ENCODE measurements at places on chromosomes 4 and X.
A peak's percentile ranks its signal among the peaks of the same experiment; 100 is the strongest.

DNA sequence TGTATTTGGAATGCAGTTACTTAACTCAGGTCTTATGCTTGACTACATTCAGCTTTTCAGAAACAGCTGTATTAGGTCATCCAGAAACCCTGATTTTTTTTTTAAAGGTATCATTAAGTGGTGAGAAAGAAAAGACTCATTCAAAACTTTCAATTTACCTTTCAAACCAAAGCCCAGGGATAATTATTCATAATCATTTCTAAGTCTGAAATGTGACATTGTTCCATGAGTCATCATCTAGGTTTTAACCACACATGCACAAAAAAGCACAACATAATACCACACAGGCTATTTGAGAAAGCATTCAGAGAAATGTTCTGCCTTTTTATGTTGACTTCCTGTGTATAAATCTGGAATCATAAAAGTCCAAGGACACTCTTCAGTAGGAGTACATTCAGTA lies 288.2 kb downstream of the IL1RAPL2 start:
- DNase-seq = no peak

DNA sequence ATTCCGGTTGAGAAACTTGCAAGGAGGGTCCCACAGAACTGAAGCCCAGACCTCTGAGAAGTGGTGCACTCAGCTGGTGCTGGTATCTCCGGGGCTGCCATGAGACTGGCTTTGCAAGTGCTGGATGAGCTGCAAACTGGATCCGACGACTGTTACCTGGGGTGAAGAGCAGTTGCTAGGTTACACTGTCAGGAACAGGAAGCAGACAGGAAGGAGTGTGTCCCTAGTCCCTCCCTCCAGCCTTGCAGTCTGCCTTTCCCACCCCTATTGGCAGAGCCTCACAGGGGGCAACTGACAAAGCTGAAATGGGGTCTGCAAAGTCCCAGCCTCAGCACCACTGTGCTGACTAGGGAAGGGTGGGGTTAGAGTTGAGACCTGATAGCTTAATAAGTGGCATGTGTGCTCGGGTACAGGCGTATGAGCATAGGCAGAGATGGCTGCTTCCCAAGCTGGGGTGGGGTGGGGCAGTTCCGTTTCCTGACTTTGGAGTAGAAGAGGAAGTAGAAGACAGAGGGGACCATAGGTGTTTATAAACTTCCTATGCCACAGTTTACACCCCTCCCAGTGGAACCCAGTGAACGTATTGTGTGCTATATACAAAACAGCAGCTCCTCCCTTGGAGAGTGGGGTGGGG lies 18.0 kb downstream of the PPEF1 start:
- no peak for DNase-seq

DNA sequence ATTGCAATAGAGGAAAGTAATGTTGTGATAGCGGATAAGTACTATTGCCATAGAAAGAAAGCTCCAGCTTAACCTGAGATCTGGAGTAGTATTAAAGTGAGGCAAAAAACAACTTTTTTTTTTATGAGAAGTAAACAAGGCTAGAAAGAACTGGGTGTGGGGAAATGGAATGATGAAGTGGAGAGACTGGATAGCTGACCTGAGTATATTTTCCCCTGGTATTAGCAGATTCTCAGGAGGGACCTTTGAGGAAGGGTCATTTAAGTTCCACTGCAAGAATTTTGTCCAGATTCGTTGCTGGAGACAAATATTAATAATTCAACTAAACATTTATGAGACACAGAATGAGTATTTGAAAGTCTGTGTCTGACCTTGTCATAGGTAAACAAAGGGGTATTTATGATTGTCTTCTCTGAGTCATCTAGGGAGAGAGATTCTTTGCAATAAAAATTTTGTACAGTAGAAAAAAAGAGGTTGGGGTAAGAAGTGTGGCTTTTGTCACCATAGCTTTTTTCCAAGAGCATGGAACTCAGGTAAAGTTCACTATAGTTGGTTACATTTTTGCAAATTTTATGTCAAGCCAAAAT lies 2095.9 kb downstream of the ARAP2 start:
- DNase-seq = peak; percentile 62

GRCh38 chr4:2745981-2746806 lies 9.9 kb downstream of the TNIP2 start:
- DNase-seq = peak; percentile 90

DNA sequence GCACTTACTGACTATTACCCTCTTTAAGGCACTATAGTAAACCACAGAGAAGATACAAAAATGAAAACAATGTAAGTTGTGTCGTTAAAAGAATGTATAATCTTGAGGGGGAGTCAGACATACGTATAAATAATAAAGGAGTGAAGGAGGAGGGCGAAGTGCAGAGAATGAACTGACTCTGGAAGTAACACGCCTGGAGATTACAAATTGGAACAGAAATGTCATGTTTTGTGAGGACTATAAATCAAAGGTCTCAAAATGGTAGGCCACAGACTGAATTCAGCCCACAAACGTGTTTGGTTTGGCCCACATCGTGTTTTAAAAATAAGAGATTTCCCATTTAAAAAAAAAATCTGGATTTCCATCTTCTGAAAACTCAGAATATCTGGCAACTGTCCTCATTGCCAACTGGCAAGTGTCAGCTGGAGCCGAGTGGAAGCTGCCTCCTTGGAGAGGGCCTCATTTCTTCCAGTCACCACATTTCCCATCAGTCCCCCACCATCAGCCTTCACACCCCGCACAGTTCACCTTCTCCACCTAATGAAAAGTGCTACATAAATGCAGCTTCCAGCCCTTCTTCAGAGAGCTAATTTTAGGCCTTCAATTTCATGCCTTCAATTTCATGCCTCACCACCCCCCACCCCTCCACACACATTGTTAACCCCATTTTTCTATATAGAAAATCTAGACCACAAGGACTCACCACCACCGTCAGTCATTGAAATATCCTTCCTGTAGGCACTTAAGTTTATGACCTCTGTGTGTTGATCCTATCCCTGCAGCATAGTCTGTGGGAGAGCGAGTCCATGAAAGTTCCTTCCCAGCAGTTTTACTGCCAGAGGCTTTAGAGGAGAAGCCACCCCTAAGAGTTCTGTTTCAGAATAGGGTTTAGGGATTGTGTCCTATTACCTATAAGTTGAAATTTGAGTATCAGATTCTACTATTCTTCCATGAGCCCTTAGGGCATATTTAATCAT lies 32.0 kb upstream of the COL25A1 start:
- no peak for DNase-seq

DNA sequence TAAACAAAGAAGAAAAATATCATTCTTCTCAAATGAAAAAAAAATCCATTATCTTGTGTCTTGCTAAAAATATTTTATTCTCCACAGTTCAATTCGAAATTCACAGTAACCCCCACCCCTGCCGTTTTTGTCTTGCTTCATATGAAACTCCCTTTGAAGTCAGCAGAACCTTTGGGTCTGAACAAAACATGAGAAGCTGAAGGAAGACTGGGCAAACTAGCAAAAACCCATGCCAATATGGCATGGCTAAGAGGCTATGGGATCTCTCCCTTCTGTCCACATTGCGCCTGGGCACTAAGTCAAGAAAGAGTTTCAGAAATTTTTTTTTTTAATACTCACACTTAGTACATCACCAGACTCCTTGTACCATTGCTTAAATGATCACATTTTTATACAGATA lies 136.0 kb upstream of the SMIM31 start:
- no peak for DNase-seq

DNA sequence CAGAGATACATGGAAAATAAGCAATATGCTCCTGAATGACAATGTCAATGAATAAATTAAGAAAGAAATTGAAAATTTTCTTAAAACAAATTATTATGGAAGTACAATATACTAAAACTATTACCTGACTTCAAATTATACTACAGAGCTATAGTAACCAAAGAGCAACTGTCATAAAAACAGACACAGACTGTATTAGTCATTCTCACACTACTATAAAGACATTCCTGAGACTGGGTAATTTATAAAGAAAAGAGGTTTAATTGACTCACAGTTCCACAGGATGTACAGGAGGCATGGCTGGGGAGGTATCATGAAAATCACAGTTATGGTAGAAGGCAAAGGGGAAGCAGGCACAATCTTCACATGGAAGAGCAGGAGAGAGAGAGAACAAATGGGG lies 60.0 kb upstream of the CYSLTR1 start:
- DNase-seq = no peak

GRCh38 chr4:122810669-122811068 lies 16.0 kb upstream of the FGF2 start:
- DNase-seq = no peak

- peak; percentile 28 for DNase-seq
Observed at GRCh38 chr4:109072595-109072994, 229.9 kb downstream of the COL25A1 start.

GRCh38 chrX:39677585-39677977 lies 420.2 kb downstream of the BCOR start:
- no peak for DNase-seq

GRCh38 chr4:185862340-185862739 lies 50.3 kb upstream of the SORBS2 start:
- DNase-seq = no peak

DNA sequence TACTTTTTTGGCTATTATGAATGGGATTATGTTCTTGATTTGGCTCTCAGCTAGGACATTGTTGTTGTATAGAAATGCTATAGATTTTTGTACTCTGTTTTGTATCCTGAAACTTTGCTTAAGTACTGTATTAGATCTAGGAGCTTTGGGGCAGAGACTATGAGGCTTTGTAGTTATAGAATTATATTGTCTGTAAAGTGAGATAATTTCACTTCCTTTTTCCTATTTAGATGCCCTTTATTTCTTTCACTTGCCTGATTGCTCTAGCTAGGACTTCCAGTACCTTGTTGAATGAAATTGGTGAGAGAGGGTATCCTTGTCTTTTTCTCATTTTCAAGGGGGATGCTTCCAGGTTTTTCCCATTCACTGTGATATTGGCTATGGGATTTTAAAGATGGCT lies 28.1 kb downstream of the ADAM29 start:
- no peak for DNase-seq

DNA sequence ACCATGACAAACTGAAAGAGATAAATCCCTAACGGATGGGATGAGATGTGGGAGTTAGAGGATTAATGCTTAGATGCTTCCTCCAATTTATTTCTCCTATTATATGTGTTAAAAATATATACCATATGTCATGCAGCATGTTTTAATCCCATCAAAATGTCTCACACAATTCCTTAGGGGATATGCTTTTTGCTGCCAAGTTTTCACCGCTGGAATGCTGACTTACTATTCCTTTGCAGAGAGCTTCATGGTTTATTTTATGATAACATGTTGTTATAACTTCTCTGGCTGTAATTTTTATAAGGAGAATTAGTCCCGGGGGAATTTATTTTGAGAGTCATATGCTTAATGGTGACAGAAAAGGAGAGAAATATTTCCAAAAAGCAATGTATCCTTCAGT lies 670.3 kb downstream of the IL1RAPL1 start:
- no peak for DNase-seq

GRCh38 chr4:122612540-122612939 lies 8.3 kb downstream of the IL21 start:
- peak; percentile 43 for DNase-seq

DNA sequence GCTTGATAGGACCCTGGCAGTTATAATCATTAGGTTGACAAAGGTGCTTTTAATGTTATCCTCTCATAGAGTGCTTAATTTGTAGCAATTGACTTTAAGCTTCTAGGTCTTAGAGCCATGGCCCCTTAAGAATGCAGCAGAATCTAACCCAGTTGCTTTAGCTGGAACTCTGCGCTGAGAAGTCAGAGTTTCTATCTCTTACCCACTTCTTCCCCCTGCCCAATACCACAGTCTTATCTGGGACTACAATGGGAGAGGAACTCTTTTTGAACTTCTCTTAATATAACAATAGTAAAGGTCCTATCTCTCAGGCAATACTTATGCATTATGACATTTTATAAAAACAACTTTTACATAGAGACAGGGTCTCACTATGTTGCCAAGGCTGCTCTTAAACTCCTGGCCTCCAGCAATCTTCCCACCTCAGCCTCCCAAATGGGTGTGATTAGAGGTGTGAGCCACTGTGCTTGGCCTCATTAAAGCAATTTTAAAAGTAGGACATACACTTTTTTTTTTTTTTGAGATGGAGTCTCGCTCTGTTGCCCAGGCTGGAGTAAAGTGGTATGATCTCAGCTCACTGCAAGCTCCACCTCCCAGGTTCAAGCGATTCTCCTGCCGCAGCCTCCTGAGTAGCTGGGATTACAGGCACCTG lies 1.8 kb downstream of the TLR10 start:
- DNase-seq = no peak

DNA sequence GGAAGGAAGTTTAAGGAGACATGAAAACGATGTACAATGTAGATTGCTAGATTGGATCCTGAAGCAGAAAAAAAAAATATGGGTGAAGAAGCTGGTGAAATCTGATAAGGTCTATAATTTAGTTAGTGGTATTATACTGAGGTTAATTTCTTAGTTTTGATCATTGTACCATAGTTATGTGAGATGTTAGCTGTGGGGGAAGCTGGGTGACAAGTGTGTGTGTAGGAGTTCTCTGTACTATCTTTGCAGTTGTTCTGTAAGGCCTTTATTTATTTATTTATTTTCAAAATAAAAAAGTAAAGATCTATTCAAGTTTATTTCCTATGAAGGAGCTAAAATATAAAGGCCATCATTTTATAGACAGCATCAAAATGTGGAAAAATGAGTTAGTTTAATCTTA lies 12.5 kb upstream of the EXOC1 start:
- no peak for DNase-seq

DNA sequence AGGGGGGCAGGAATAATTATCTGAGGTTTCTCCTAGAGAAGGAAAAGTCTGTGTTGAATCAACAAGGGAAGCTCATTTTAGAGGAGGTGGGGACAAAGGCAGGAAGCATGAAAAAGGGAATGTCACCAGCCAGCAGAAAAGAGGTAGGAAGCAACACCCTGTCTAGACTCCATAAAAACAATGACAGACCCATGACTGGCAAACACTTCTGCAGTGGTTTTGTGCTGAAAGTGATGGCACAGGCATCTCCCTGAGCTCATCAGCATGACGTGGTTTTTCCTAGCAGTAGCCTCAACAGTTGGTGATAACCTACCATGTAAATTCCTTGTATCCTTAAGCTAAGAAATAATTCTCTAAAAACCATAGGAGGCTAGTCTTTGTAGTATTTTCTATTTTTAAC lies 110.7 kb upstream of the GALNT7 start:
- DNase-seq = peak; percentile 34

GRCh38 chr4:165738571-165738970 lies 134.5 kb upstream of the TLL1 start:
- no peak for DNase-seq

DNA sequence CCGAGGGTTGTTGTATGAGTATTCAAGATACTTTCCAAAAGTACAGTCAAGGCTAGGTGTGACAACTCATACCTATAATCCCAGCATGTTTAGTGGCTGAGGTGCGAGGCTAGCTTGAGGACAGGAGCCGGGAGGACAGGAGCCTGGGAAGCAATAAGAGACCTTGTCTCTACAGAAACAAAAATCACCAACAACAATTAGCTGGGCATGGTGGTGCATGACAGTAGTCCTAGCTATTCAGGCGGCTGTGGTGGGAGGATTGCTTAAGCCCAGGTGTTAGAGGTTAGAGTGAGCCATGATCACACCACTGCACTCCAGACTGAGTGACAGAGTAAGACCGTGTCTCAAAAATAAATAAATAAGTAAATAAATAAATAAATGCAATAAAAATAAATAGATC lies 91.6 kb downstream of the TLL1 start:
- no peak for DNase-seq

Measured in ELR (cell line).